Left ventricle myocardium inferior (tissue), 1 donor: ENCODE measurements at places on chromosomes 4 and X. TPM values are rescaled to one million over a fixed set of nuclear protein-coding genes. Genes with fewer than 3 reads are reported as not detected.
A peak's percentile ranks its signal among the peaks of the same experiment; 100 is the strongest.

DNA sequence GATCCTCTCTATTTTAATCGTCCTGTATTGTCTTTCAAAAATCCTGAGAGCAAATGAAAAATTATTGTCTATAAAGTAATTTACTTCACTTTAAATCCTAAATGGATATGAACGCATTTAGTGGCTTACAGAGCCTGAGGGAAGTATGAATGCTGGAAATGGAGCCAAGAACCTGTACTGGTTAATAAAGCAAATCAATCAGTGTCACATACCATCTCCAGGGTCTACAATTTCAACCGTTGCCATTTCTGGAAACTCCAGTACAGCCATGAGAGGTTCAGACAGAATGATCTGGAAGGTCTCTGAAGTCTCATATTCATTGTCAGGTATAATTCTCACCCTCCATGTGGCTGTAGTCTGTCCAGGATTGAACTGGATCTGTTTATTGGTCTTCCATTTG, 76.6 kb downstream of the FREM3 start:
- no peak overlapping the region for H3K4me3 ChIP-seq
- no peak for DNase-seq
- H3K27me3 ChIP-seq, result no peaks in the 10 kb centered on the region
- H3K36me3 ChIP-seq, result no peaks in the 10 kb centered on the region

- H3K27ac ChIP-seq, result no peak overlapping the region
- DNase-seq, result no peak
- H3K4me1 ChIP-seq, result no peaks in the 10 kb centered on the region
- no peak overlapping the region for H3K4me3 ChIP-seq
- no peaks in the 10 kb centered on the region for H3K36me3 ChIP-seq
These were observed 115.9 kb downstream of the GLRA3 start for GRCh38 chr4:174713181-174713580.

- H3K4me3 ChIP-seq, result peak overlapping the region; percentile 54
- H3K27ac ChIP-seq, result no peak overlapping the region
- H3K36me3 ChIP-seq, result no peaks in the 10 kb centered on the region
These were observed 483.6 kb downstream of the BCOR start for GRCh38 chrX:39613997-39614679.

Gene HMGN5
- total RNA-seq, result 3.1 TPM

GRCh38 chrX:46913667-46914066, 1.4 kb downstream of the JADE3 start:
- peaks cover 25% of the 10 kb centered on the region for H3K4me1 ChIP-seq
- H3K27ac ChIP-seq, result peak overlapping the region; percentile 88
- H3K27me3 ChIP-seq, result no peaks in the 10 kb centered on the region
- no peak for DNase-seq
- H3K4me3 ChIP-seq, result peak overlapping the region; percentile 80

Gene ACE2
- total RNA-seq, result 14.0 TPM

Gene FABP2
- not detected for total RNA-seq

GRCh38 chr4:967113-968104, 6.0 kb downstream of the DGKQ start:
- peak overlapping the region; percentile 7 for H3K4me3 ChIP-seq
- peaks cover 29% of the 10 kb centered on the region for H3K4me1 ChIP-seq
- peaks cover 32% of the 10 kb centered on the region for H3K36me3 ChIP-seq
- no peak for DNase-seq

- H3K4me1 ChIP-seq, result no peaks in the 10 kb centered on the region
- H3K27ac ChIP-seq, result no peak overlapping the region
- H3K36me3 ChIP-seq, result no peaks in the 10 kb centered on the region
- H3K4me3 ChIP-seq, result no peak overlapping the region
- H3K27me3 ChIP-seq, result no peaks in the 10 kb centered on the region
These were observed 14.7 kb downstream of the TSPAN5 start for GRCh38 chr4:98643755-98644154.

DNA sequence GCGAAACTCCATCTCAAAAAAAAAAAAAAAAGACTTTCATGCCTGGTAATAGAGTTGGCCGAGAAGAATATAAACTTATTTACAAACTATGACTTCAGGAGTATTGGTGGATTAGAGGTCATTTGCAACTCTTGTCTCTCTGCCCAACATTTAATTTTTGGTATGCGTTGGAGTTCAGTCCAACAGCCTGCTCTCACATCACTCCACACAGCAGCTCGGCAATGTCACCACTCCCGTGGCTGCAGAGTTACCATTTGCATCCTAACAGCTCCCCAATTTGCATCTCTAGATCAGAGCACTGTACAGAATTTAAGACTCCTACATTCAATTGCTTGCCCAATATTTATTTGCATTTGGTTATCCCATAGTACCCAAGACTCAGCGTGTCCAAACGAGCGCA, 40.9 kb upstream of the AP1AR start:
- peaks cover 16% of the 10 kb centered on the region for H3K4me1 ChIP-seq
- H3K36me3 ChIP-seq, result peaks cover 6% of the 10 kb centered on the region
- no peaks in the 10 kb centered on the region for H3K27me3 ChIP-seq
- H3K27ac ChIP-seq, result no peak overlapping the region
- DNase-seq, result no peak

Gene SPP1
- 3.7 TPM for total RNA-seq

Gene MAGEA11
- not detected for total RNA-seq

- no peaks in the 10 kb centered on the region for H3K36me3 ChIP-seq
- no peaks in the 10 kb centered on the region for H3K27me3 ChIP-seq
- no peaks in the 10 kb centered on the region for H3K4me1 ChIP-seq
- H3K27ac ChIP-seq, result no peak overlapping the region
- no peak overlapping the region for H3K4me3 ChIP-seq
- DNase-seq, result no peak
These were observed 154.8 kb upstream of the PDE5A start for GRCh38 chr4:119783189-119783983.

Gene ZNF182
- total RNA-seq, result 3.2 TPM

- H3K27me3 ChIP-seq, result no peaks in the 10 kb centered on the region
- no peaks in the 10 kb centered on the region for H3K4me1 ChIP-seq
- no peaks in the 10 kb centered on the region for H3K36me3 ChIP-seq
- H3K27ac ChIP-seq, result no peak overlapping the region
These were observed 62.5 kb downstream of the ASB9 start for GRCh38 chrX:15207384-15207783.

DNA sequence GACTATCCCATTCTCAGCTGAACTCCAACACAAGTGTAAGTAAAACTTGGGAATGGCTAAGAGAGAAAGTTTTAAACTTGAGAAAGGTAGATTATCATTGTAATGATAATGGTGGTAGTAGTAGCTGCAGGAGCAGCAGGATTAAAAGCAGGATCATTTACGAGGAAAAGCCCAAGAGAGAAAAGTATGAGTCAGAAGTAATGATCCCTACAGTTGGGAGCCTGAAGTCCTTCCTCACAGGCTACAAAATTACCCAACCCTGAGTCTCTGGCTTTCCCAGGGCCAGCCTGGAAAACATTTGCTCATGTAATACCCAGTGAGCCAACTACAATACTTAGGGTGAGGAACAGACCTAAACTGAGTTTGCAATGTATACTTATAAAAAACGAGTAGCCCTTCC, 4.4 kb upstream of the PRDM8 start:
- H3K27me3 ChIP-seq, result peaks cover 99% of the 10 kb centered on the region
- no peak for DNase-seq
- H3K27ac ChIP-seq, result no peak overlapping the region
- no peak overlapping the region for H3K4me3 ChIP-seq

GRCh38 chr4:55742655-55743202, 76.9 kb upstream of the EXOC1L start:
- no peak overlapping the region for H3K4me3 ChIP-seq
- H3K27me3 ChIP-seq, result peaks cover 34% of the 10 kb centered on the region
- H3K36me3 ChIP-seq, result no peaks in the 10 kb centered on the region
- no peak overlapping the region for H3K27ac ChIP-seq
- no peak for DNase-seq

GRCh38 chrX:108267557-108267956, 170.7 kb downstream of the COL4A6 start:
- H3K4me3 ChIP-seq, result no peak overlapping the region
- no peaks in the 10 kb centered on the region for H3K27me3 ChIP-seq
- DNase-seq, result no peak
- H3K36me3 ChIP-seq, result no peaks in the 10 kb centered on the region

- no peak overlapping the region for H3K27ac ChIP-seq
- DNase-seq, result no peak
- H3K4me3 ChIP-seq, result no peak overlapping the region
- no peaks in the 10 kb centered on the region for H3K36me3 ChIP-seq
These were observed 845.2 kb downstream of the PCDH18 start for GRCh38 chr4:136687118-136687517.

DNA sequence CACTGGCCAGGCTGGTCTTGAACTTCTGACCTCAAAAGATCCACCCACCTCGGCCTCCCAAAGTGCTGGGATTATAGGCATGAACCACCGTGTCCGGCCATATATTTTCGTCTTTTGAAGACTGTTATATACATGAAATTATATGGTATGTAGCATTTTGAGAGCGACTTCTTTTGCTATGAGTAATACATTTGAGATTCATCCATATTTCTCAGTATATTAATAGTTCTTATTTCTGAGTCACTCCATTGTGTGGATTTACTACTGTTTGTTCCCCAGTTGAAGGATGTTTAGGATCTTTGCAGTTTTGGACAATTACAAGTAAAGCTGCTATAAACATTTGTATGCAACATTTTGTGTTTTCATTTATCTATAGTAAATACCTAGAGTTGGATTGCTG, 34.9 kb downstream of the GNL3L start:
- H3K36me3 ChIP-seq, result peaks cover 21% of the 10 kb centered on the region
- H3K4me3 ChIP-seq, result no peak overlapping the region
- H3K27ac ChIP-seq, result no peak overlapping the region
- H3K4me1 ChIP-seq, result no peaks in the 10 kb centered on the region

Gene DCAF4L1
- 0.19 TPM for total RNA-seq

GRCh38 chr4:69524706-69525105, 29.0 kb upstream of the UGT2B4 start:
- no peak for DNase-seq
- H3K4me1 ChIP-seq, result no peaks in the 10 kb centered on the region
- H3K27me3 ChIP-seq, result no peaks in the 10 kb centered on the region
- no peak overlapping the region for H3K4me3 ChIP-seq
- no peak overlapping the region for H3K27ac ChIP-seq

Gene GBA3
- not detected for total RNA-seq

DNA sequence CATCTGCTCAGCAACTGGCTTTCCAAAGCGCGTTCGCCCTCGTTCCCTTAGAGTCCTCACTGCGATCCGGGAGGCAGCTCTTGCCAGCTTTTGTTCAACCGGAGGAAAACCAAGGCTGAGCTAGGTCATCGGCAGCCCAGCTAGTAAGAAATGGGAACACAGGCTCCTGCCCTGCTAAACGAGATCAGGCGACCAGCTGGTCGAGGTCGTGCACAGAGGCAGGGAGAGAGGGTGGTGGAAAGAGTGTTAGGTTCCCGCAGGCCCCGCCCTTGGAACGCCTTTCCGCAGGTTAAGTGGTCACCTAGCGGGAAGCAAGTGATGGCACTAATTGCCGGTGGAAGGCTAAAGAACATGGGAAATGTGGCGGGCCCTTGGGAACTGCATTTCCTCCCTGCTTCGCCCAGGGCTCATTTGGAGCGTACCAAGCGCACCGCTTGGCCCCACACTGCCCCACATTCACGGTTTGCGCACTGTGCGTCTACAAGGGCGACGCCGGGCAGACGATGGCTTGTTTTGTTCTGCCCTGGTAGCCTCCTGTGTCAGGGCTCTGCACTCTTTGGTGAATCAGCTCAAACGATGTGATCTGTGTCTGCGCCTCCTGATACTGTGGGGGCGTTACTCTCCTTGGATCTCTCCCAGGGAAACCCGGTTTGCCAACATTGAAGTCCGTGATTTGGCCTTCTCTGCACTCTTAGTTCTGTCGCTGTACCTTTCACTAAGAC, 7.2 kb upstream of the PRDM8 start:
- H3K36me3 ChIP-seq, result no peaks in the 10 kb centered on the region
- H3K27ac ChIP-seq, result no peak overlapping the region
- no peak overlapping the region for H3K4me3 ChIP-seq
- peaks cover 100% of the 10 kb centered on the region for H3K27me3 ChIP-seq

Gene GRIA3
- 3.7 TPM for total RNA-seq

- no peaks in the 10 kb centered on the region for H3K27me3 ChIP-seq
- no peak overlapping the region for H3K4me3 ChIP-seq
- no peaks in the 10 kb centered on the region for H3K36me3 ChIP-seq
- DNase-seq, result peak; percentile 14
These were observed 313.6 kb upstream of the DDX53 start for GRCh38 chrX:22686138-22686541.

- no peaks in the 10 kb centered on the region for H3K27me3 ChIP-seq
- DNase-seq, result peak; percentile 75
- H3K36me3 ChIP-seq, result no peaks in the 10 kb centered on the region
- H3K4me3 ChIP-seq, result peak overlapping the region; percentile 71
These were observed 877 bp upstream of the SLC16A2 start for GRCh38 chrX:74420196-74421035.

DNA sequence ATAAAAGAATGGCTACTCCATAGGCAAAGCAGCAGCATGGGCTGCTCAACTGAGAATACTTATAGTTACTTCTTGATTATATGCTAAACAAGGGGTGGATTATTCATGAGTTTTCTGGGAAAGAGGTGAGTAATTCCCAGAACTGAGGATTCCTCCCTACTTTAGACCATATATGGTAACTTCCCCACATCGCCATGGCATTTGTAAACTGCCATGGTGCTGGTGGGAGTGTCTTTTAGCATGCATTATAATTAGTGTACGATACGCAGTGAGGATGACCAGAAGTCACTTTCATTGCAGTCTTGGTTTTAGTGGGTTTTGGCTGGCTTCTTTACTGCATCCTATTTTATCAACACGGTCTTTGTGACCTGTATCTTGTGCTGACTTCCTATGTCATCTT, 141.5 kb downstream of the MAGEB17 start:
- no peaks in the 10 kb centered on the region for H3K4me1 ChIP-seq
- H3K27ac ChIP-seq, result no peak overlapping the region
- H3K36me3 ChIP-seq, result no peaks in the 10 kb centered on the region
- H3K27me3 ChIP-seq, result no peaks in the 10 kb centered on the region

DNA sequence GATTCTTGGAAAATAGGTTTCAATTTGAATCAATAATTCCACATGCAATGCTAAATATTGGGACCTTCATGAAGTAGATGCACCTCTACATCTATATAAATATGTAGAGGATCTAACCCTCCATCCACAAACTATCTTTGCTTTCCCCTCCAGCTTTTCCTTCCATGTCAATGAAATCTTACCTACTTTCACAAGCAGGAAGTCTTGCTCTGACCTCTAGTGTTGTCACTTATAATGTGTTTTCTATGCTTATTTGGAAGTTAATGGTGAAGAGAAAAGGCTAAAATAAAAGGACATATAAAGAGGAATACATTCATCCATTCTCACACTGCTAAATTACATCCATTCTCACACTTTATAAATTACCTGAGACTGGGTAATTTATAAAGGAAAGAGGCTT, 472.7 kb upstream of the DIAPH2 start:
- H3K27me3 ChIP-seq, result no peaks in the 10 kb centered on the region
- DNase-seq, result no peak
- no peak overlapping the region for H3K27ac ChIP-seq
- H3K4me3 ChIP-seq, result no peak overlapping the region

GRCh38 chr4:51885363-51885762, 42.4 kb downstream of the DCUN1D4 start:
- H3K4me1 ChIP-seq, result no peaks in the 10 kb centered on the region
- no peak overlapping the region for H3K4me3 ChIP-seq
- peaks cover 78% of the 10 kb centered on the region for H3K36me3 ChIP-seq
- no peak overlapping the region for H3K27ac ChIP-seq
- H3K27me3 ChIP-seq, result no peaks in the 10 kb centered on the region

GRCh38 chr4:23934223-23934622, 44.4 kb upstream of the PPARGC1A start:
- no peaks in the 10 kb centered on the region for H3K27me3 ChIP-seq
- H3K4me1 ChIP-seq, result peaks cover 47% of the 10 kb centered on the region
- H3K4me3 ChIP-seq, result no peak overlapping the region
- DNase-seq, result no peak
